HS-5 (cell line): ENCODE measurements at places on chromosomes 6 and 20.
A peak's percentile ranks its signal among the peaks of the same experiment; 100 is the strongest.

DNA sequence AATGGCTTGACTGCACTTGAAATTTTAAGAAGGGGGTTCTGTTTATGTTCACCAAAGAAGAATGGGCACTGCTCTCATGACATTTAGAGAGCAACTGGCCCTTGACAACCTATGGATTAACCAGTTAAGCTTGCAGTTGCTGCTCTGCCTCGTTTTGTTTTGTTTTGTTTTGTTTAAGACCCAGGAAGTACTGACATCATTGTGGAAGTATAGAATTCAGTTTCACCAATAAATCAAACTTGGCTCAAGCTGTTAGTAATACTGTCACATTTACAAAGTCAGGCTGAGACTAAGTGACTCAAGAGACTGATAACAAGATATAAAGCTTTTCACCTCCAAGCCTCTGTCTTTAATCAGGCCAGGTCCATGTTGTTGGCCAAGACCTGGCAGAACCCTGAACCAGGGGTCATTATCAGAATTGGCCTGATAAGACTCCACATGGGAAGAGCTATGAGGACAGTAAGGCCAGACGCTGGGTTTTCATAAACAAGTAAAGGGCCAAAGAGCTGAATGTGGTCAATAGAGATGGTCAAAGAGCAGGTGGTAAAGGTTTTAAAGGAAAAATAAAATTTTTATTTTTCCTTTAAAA is 99.4 kb upstream of the VGLL2 start:
- no peak for DNase-seq

DNA sequence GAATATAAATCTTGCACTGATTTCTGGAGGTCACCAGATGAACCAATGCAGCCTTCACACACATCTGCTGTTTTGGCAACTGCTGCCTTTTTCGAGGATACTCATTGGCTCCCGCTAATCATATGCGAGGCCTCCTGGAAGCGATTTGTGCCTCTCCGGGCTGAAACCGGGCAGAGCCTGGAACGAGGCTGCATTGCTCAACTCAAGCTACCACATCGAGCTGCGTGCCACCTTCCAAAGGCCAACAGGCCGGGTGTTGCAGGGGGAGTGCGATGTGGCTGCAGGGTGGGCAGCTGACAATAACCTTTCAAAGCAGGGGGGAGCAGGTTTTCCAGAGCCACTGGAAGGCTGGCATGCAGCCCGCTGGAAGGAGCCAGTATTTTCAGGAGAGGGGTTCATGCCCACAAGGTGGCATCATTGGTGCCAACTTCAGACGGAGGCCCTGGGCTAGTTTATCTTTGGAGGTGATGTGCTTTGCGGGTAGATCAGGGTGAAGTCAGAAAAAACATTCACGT is 122.6 kb upstream of the IFNGR1 start:
- no peak for DNase-seq

- no peak for DNase-seq
Observed at GRCh38 chr6:79813854-79814709, 133.3 kb downstream of the ELOVL4 start.

GRCh38 chr20:53676519-53676822 is 82.8 kb upstream of the ZNF217 start:
- DNase-seq: no peak

GRCh38 chr6:28757429-28758045 is 166.2 kb downstream of the TRIM27 start:
- no peak for DNase-seq

- peak; percentile 78 for DNase-seq
Observed at GRCh38 chr6:151765444-151765886, 42.0 kb upstream of the ESR1 start.

DNA sequence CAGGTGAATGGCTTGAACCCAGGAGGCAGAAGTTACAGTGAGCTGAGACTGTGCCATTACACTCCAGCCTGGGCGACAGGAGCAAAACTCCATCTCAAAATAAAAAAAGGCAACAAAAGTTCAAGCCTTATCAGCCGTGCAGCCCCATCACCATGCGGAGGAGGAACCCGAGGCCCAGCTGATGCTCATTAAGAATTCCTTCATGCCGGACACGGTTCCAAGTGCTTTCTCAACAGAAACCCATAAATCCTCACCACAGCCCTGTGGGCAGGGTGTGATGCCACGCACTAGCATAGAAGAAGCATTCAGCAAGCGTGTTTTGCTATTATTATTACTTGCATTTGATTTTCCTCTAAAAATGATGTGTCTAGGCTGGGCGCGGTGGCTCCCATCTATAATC is 56.3 kb downstream of the PREX1 start:
- DNase-seq: no peak
